DMS53 (cell line): ENCODE measurements at places on chromosomes 3 and 15.

GRCh38 chr15:83911345-83911744 is 257.4 kb downstream of the ADAMTSL3 start:
- no peak for DNase-seq

DNA sequence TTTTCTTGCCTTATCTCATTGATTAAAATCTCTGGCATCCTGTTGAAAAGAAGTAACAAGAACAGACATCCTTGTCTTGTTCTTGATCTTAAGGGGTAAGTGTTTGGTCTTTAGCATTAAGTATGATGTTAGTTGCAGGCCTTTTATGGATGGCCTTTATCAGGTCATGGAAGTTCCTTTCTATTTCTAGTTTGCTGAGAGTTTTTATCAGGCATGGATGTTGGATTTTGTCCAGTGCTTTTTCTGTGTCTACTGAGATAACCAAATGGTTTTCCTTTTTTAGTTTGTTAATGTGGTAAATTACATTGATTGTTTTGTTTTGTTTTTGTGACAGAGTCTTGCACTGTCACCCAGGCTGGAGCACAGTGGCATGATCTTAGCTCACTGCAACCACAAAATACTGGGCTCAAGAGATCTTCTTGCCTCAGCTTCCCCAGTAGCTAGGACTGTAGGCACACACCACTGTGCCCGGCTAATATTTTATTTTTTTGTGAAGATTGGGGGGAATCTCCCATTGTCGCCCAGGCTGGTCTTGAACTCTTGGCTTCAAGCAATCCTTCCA is 26.3 kb downstream of the MRAS start:
- DNase-seq, result no peak

DNA sequence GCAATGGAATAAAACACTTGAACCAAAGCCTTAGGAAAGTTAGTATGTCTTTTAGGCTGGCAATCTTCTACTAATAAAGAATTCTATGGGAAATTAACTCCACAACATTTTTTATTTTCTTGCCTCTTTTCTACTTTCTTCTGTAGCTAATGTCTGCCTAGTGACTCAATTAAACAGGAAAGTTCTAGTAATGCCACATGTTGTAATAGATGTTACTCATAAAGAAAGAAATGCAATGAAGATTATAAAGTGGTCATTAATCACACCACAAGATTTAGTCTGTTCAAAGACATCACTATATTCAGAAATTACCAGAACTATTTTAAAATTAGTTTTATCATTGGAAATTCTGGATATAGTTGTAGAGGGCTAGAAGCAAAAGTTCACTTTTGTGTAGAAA is 329.7 kb downstream of the SI start:
- no peak for DNase-seq

DNA sequence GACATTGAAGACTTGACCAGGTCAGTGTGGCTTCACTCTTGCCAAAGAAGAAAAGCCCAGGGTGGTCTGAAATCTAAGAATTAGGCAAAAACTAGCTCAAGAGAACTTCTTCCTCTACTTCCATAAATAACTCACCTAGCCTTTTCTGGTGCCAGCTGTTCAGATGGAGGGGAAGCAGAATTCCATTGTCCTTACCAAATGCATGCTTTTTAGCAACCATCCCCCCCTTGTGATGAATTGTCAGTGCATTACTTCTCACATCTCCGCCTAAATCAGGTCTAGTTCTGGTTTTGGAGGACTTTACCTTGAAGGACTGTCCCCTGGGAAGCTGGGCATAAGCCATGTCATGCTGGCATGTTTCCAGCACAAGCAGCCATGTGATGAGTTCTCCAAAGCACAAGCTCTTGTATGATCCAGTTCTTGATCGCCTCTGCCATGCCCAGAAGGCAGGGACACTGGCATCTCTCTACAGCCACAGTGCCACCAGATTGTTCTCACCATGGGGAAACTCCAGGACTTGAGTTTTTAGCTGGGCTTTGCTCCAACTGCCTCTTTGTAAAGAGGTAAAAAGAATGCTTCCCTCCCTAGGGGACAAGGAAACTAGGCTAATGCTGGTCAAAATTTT is 96.4 kb upstream of the IL12A start:
- DNase-seq, result peak; percentile 10

- DNase-seq, result no peak
Measured at GRCh38 chr3:156469456-156469855, 85.5 kb downstream of the SSR3 start.

DNA sequence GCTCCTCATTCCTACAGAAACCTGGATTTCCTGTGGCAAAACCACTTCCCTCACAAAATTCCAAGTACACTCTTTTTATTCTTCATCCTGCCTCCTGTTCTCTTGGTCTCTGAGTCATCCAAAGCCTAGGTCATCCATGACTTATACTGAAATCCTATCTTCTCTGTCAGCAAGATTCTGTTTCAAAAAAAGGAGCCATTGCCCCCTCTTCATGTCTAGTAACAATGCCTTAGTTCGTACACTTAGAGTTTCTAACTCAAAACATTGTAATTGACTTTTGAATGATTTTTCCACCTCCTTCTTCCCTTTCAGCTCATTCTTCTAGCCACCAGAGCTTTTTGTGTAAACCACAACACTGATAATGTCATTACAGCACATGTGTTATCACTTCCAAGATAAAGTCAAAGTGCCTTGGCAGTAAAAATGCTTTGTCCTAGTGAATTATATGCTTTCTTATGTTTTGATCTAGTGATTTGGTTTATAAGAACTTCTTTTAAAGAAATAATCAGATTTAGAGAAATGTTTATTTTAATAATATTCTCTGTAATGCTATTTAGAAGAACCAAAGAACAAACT is 256.5 kb upstream of the NECTIN3 start:
- peak; percentile 1 for DNase-seq

GRCh38 chr3:50303013-50303815 is at the start of gene HYAL1:
TSS of gene HYAL1 (minus strand) at chr3:50303574. CDS start at chr3:50302956, 618 bp downstream.
- no peak for DNase-seq

- no peak for DNase-seq
Measured at GRCh38 chr15:42691308-42691707, 45.6 kb downstream of the CDAN1 start.

DNA sequence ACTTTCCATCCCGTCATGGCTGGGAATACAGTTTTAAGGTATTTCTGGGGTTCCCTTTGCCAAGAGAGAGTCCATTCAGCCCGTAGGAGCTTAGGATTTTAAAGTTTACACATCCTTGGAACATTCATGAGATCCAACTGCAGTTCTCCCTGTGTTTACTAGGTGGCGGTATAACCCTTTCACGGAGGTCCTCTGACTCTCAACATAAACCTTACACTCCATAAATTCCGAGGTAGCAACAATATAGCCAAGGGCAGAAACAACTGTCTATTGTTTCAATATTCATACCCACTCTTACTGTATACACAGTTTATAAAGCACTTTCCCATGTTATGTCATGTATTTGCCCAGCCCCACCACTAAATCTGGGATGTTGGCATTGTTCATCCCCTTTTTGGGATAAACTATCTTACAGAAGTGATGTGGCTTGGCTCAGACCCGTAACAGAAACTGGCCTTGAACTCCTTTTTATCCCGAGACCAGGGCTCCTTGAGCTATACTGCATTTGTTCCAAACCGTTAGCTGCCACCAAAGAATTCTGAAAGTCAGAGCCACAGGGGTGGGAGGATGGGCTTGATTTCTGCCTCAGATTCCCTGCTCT is 69.2 kb upstream of the COL6A5 start:
- DNase-seq, result peak; percentile 72

GRCh38 chr3:40044487-40044886 is 235.1 kb downstream of the MYRIP start:
- DNase-seq, result no peak

GRCh38 chr3:189142527-189142926 is 29.2 kb upstream of the TPRG1 start:
- no peak for DNase-seq

- peak; percentile 10 for DNase-seq
Measured at GRCh38 chr3:14803101-14803980, 15.4 kb upstream of the FGD5 start.

DNA sequence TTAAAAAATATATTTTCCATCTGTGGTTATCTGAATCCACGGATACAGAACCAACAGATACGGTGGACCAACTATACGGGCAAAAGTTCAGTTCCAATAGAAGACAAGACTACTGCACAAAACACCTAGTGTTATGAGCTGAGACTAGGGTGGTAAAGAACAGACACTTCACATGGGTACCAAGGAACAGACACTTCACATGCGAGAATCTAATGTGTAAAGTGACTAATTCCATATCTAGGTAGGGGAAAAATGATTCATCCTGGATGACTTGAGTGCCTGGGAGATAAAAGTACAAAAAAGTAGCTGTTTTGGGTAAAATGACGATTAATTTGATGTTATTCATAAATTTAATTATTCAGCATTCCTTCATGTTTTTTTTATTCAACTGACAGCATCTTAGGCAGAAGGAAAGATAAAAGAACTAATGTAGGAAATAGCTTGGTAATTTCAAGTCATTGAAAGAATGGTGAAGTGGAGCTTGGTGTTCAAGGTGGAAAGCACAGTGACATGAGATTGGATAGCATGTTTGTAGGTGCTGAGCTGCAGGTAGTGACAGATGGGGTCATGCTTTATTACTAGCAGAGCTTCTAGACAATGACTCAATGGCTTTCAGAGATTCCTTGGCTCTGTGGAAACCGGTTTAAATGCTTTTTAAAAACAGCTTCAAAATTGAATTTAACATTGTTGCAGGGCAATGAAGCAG is 5.2 kb downstream of the CD200 start:
- no peak for DNase-seq

DNA sequence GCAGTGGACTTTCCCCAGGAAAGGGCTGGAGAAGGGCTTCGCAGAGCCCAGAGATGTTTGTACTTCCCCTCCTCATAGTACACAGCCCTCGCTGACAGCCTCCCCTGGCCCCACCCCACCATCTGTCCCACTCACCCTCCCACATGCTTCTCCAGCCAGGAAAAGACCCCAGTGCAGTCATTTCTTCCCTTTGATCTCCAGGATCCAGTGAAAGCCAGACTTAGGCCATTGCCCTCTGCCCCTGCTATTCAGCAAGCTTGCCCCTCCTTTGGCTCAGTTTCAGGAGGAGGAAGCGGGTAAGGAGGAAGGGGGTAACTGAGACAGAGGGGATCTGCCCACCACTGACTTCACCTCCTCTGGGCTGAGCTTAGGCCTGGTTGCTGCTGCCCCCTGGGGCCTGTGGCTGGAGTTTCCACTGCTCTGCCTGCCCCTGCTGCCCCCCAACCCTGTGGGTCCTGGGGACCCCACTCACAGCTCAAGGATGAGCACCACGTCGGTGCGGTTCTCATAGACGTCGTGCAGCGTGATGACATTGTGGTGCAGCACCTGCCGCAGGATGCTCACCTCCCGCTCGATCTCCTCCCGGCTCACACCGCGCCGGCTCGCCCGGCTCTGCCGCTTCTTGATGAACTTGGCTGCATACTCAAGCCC is 63.1 kb downstream of the DAPK2 start:
- no peak for DNase-seq

- DNase-seq, result no peak
Measured at GRCh38 chr3:31755926-31756658, 223.4 kb downstream of the STT3B start.

DNA sequence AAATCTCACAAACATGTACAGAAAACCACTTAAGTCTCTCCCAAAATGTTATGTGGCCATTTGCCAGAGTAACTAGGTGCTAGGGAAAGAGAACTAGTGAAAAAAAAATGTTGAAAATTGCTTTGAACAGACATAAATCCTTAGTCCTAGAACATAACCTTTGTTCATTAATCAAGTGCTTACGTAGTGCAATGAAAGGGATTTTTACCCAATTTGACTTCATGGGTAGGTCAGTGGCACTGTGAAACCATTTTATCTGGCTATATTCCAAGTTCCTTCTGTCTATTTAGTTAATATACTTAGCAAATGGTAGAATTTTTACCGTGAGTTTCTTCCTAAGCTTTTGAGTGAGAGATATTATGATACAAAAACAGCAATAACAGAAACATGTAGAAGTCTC is 209.4 kb downstream of the DIPK2A start:
- DNase-seq, result no peak

GRCh38 chr3:161354554-161354953 is 16.8 kb downstream of the SPTSSB start:
- DNase-seq, result no peak

GRCh38 chr15:67164811-67165253 is 89.6 kb downstream of the AAGAB start:
- no peak for DNase-seq

DNA sequence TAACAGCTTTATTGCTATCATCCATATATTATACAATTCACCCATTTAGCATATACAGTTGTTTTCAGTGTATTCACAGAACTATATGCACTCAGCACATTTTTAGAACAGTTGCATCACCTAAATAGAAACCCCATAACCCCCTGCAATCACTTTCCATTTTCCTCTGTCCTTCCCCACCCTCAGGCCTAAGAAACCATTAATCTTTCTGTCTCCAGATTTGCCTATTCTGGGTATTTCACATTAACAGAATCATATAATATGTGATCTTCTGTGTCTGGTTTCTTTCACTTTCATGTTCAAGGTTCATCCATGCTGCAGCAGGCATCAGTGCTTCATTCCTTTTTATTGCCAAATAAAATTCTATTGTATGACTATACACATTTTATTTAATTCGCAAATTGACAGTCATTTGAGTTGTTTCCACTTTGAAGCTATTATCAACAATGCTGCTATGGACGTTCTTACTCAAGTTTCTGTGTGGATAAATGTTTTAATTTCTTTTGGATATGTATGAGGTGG is 39.8 kb downstream of the ADAMTS17 start:
- no peak for DNase-seq

DNA sequence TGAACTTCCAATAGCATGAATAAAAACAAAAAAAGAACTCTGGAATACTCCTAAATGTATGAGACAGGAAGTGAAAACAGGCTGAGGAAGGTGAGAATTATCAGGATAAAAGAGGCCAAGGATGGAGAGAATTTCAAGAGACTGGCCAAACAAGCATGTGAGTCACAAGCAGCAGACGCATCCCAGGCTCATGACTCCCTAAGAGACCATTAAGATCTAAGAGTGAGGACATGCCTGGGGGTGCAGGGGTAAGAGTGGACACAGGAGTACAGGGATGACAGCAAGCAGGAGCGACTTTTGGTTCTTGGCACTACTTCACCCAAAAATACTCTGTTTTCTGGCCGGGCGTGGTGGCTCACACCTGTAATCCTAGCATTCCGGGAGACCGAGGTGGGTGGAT is 7.1 kb downstream of the SCAMP2 start:
- peak; percentile 43 for DNase-seq

- DNase-seq, result peak; percentile 23
Measured at GRCh38 chr3:34011171-34012101, 213.0 kb downstream of the PDCD6IP start.

GRCh38 chr3:178969004-178969700 is 102.5 kb downstream of the ZMAT3 start:
- DNase-seq, result no peak
